ENCODE measurements at places on chromosomes 16 and 17.
A peak's percentile ranks its signal among the peaks of the same experiment; 100 is the strongest.

DNA sequence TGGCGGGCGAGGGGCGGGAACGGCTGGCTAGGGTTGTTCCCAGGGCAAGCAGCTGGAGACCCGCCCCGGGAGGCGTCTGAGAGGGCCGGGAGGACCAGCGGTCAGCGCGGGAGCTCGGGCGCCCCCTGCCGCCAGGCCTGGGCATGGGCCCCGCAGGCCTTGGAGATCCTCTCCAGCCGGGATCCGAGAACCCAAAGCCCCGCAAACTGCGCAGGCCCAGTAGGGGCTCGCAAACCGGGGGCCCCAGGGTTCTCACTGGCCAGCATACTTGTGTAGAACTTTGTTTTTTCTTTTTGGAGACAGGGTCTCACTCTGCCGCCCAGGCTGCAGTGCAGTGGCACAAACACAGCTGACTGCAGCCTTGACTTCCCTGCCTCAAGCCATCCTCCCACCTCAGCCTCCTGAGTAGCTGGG lies 20.8 kb upstream of the ZNF423 start:
- no peak for DNase-seq

- no peak for DNase-seq
These were observed 137.9 kb downstream of the AXIN2 start for GRCh38 chr17:65423346-65424140.

DNA sequence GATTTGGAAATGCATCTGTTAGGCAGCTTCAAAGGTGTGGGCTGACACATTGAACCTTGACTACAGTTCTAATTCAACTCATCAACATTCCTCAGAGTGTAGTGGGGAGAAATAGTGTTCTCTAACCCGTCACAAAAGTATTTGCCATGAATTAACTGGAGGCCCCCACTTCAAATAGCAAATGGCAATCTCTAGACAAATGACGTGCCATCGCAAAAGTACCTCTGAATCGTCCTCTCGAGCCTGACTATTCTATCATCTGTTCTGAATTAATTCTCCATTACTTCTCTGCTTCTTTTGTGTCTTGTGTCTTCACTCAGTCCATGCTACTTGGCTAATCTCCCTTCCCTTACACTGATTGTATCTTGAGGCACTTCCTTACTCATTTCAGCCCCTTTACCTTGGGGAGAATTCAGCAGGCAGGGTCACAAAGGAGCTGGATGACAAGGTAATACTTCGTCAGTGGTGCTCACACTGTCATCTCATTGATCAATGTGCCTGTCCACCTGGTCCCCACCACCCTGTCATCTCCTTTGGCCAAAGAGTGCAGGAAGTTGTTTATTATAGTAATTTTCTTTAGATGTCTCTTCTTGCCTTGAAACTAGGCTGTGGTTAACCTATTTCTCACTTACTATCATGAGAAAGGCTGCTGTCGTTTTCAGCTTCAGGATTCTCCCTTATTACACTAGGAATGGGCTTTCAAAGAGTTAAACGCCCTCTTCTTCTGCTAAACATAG lies 108.4 kb downstream of the SYCE1L start:
- no peak for DNase-seq

- no peak for DNase-seq
These were observed 2.6 kb downstream of the ATP2A3 start for GRCh38 chr17:3961564-3962047.

DNA sequence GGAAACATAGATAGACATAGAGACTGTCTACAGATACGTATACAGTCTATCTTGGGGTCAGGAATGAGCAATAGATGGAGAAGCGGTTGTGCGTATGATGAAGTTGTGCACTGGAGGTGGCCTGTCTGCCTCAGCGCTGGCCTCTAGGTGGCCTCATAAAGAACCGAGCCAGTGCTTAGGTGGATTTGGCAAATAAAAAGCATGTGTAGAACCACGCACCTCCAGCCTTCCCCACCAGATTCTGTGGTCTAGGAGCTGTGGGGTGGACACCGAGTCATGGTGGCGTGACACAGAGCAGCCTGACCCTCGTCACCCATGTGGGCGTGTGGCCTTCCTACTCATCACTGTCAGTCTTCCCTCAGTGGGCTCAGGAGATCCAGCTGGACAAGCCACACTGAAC lies 34.0 kb downstream of the PGS1 start:
- DNase-seq, result no peak

- DNase-seq, result no peak
These were observed 67.3 kb upstream of the BCAR1 start for GRCh38 chr16:75318737-75319136.

DNA sequence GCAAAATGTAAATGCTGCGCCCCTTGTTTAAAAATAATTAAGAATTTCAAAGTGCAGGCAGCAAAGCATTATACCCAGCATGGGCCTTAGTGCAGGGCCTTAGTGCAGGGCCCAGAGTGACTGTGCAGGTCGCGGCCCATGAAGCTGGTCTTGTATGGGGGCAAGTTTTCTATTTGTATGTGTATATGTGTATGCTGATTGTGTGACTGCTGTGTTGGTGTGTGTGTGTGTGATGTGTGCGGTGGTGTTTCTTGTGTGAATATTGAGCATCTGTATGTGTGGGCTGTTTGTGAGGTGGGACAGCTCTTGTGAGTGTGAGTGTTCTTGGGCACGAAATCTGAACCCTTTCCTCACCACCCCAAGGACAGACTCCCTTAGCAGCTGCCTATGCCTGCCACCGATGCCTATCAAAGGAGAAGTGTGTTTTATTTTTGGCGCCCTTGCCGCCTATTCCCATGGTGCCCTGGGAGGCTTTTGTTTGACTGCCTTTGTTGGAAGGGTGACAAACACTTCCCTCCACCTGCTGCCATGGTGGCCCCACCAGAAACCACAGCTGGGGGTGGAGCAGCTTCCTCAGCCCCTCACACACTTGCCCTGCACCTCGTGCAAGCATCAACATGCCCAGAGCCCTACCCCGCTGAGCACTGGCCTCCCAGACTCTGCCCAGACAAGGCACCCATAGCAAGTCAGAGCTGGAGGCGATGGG lies 18.0 kb downstream of the CCR7 start:
- peak; percentile 80 for DNase-seq

- DNase-seq, result no peak
These were observed 39.3 kb downstream of the YPEL2 start for GRCh38 chr17:59370593-59371299.

GRCh38 chr17:64448665-64449512 lies at the start of gene MILR1:
Gene MILR1 (plus strand): TSS chr17:64449115. CDS start chr17:64449169, 54 bp downstream.
- no peak for DNase-seq

DNA sequence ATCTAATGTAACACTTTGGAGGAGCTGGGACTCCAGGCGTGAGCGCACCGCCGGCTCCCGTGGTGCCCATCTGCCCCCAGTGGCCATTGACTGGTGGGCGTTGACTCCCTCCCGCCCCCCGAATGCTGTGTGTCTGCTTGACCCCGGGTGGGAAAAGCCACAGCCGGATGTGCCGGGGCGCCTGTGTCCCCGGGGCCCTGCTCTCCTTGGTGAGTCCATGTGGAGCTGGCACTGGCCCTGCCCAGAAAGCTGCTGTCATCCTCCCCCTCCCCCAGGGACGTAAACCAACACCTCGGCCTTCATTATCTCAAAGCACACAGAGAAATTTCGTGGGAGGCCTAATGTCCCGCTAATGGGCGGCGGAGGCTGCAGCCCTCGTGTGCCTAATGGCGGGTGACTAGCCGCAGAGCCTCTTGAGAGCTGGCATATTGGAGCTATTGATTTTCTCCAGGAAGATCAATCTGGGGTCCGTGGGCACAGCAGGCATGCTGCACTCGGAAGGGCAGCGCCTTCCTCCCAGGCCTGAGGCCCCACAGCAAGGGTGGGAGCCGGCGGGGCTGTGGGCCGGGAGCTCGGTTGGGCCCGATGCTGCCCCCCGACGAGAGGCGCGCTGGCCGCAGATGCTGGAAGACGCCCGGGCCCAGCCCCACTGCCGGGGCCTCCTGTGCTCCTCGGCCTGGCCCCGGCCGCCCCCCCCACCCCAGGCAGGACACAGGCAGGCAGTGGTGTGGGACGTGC lies 4.0 kb upstream of the PERCC1 start:
- DNase-seq, result no peak

DNA sequence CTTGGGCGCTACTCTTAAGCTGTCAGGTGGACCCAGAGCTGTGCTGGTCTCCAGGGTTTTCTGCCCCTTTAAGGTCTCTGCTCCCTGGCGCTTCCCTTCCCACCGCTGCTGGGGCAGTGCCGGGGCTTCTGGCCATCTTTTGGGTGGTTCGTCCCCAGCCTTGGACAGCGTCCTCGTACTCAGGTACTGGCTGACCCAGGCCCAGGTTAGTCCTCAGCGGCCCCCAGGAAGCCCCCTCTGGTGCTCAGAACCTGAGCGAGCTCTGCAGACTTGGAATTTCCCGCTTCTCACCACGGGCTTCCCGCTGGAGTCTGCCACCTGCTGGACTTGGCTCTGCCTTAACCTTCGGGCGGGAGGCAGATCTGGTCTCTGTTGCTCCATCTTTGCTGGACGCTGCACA lies 94.1 kb upstream of the ZNF750 start:
- DNase-seq, result no peak

- no peak for DNase-seq
These were observed 6.5 kb downstream of the EIF1 start for GRCh38 chr17:41695134-41695661.

DNA sequence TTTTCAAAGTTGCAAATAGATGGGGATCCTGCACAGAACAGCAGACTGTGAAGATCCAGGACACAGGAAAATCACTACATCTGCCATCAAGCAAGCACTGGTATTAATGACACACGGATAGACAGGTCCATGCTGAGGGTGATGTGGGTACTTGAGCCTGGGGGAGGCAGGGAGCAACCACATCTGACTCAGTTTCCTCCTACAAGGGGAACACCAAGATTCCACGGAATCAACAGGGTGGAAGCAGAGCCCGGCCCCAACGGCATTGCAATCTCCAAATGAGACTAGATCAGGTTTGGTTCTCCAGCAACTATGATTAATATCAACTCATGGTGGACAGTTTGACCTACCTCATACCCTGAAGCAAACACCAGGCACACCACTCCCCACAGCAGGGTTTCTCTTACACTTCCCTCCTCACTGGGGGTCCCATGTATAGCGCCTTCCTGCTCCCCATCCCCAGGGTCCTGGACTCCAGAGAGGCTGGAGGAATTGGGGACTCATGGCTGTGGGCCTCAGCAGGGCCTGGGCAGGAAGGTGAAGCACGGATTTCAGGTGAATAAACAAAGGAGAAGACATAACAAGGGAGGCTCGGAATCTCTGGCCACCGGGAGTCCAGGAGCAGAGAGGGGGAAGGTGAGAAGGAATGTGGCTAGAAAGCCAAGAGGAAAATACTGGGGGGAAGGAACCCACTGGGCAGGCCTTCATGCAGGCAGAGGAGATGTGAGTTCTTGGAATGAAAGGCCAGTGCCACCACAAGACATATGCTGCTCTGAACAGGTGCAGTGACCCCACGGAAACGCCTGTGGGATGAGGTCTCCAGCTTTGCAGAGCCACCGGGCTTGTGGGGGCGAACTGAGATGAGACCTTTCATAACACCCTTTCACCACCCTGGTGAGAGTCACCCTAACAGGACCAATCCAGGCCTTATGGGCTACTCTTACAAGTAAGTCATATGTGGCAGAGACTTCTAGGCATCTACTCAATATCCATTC lies 29.5 kb upstream of the PIK3R6 start:
- no peak for DNase-seq

DNA sequence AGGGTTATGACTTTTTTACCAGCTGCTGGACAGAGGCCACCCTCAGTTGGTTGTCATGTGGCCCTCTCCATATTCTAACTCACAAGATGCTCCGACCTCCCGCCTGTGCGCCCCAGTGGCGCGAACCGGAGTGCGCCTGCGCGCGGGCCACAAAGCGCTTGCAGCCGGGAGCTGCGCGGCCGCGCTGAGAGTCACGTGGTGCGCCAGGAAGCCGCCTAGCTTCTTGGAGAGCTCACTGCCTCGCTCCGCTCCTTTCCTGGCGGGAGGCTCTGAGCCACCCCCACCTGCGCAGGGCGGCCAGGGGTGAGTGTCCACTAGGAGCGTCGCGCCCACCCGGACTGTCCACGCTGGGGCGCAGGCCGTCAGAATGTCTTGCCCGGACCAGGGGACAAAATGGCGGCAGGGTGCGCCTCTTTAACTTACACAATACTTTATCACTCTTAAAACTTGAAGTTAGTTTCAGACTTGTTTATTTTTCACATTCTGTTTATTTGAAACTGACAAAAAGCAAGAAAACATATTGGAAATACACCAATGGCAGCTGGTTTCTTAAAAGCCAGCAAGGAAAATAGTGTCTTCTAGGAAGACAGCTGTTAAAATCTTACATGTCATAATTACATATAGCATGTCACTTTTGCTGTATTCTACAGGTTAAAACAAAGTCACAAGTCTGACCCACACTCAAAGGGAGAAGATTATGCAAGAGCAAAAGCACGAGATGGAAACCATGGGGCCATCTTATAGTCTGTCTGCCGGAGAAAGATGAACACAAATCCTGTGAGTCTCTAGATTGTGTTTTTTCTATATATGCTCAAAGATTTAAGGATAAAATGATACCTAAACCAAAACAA lies 357.9 kb downstream of the CNTNAP4 start:
- no peak for DNase-seq

- DNase-seq, result no peak
These were observed 27.8 kb downstream of the KNOP1 start for GRCh38 chr16:19690196-19690595.

DNA sequence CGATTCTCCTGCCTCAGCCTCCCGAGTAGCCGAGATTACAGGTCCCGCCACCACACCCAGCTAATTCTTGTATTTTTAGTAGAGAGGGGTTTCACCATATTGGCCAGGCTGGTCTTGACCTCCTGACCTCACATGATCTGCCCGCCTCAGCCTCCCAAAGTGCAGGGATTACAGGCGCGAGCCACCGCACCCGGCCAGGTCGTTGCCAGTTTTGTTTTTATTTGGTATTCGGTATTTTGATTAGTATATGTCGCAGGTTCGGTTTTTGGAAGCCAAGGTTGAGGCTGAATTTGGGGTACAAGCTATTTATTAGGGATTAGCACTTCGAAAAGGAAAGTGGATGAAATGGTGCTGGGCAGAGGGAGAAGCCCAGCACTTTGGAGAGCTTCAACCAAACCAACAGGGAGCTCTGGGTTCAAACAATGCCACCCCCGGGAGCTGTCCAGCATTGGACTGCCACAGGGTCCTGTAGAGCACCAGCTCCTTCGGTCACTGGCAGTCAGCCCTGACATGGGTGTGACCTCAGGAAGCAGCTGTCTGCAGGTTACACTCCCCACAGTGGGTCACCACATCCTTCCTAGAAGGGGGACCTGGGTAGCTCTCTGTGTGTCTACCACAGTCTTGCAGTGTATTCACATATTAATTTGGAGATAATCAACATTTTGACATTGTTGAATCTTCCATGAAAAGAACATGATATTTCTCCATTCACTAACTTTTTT lies 1.5 kb upstream of the CLEC10A start:
- DNase-seq, result no peak

DNA sequence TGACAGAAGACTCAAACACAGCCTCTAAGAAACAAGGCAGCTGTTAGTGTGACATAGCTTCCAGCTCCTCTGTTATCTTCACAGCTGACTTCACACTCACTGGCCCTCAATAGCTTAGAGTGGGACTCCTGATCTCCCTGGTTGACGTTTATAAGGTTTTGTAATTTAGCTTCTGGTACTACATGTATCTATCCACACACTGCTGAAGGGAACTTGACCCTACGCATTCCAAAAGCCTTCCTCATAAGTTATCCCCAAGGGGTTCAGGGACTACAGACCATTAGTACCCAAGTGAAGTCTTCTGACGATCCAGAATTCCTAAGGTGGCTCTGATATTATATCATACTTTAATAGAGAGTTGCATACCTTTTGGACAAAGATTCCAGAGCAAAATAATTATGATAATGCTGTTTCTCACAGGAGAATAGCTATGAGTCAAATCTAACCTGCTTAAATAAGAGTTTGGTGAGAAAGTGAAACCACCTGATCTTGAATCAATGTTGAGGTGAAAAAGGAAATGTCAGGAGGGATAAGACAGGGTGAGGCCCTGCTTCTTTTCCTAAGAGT lies 14.5 kb downstream of the ACACA start:
- no peak for DNase-seq

- DNase-seq, result no peak
These were observed 36.2 kb downstream of the CDRT4 start for GRCh38 chr17:15431196-15431595.
